ENCODE measurements at places on chromosomes 4 and X.
A peak's percentile ranks its signal among the peaks of the same experiment; 100 is the strongest.

DNA sequence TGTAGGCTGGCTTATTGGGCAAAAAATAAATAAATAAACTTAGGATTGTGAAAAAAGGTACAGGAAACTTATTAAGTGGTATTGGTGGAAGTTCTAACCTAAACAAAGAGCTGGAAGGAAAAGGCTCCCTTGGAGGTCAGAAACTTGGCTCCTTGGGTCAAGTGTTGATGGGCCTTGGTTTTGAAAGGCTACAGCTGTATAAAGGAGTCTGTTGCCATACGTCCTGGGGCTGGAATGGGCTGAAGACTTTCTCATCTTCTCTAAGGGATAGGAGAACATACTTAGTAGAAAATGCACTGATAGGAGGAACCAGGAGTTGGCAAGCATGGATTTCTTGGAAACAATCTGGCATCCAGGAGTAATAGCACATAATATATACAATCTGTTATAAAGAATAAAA lies 56.6 kb downstream of the PDLIM5 start:
- DNase-seq: no peak

DNA sequence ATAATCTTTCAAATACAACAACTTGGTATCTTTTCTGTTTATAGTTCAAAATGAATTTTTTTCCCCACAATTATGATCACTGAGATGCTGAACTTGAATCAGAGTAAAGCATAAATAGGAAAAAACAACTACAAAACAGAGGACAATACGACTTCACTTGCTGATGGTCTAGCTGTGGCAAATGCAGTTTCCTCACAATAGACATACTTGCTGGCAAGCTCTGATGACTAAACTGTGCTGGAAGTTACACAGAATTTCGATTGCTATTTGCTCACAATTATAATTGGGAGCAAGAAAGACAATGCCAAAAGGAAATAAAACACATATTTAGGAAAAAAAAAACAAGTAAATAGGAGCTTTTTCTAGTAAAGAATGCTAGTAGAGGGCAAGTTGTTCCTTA lies 14.7 kb downstream of the VEGFC start:
- peak; percentile 74 for DNase-seq

- DNase-seq: no peak
Observed at GRCh38 chrX:113412106-113412505, 571.5 kb upstream of the AMOT start.

GRCh38 chr4:138627096-138627495 lies 384.9 kb upstream of the SLC7A11 start:
- no peak for DNase-seq

DNA sequence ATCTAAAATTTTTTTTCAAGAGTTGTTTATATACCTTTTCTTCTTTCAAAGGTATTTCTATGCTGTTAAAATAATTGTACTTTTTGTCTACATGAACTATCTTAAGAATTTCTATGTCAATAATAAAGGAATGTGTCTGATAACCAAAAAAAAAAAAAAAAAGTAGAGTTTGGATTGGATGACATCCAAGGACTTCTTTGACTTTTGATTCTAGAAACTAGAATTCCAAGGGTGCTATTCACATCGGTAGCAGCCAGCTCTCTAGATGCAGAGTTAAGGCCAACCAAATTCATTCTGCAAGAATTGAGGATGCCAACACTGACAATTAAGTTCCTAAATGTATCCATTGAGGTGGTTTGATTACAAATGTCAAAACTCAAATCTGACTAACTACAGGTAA lies 42.0 kb upstream of the PRKG2 start:
- peak; percentile 78 for DNase-seq

DNA sequence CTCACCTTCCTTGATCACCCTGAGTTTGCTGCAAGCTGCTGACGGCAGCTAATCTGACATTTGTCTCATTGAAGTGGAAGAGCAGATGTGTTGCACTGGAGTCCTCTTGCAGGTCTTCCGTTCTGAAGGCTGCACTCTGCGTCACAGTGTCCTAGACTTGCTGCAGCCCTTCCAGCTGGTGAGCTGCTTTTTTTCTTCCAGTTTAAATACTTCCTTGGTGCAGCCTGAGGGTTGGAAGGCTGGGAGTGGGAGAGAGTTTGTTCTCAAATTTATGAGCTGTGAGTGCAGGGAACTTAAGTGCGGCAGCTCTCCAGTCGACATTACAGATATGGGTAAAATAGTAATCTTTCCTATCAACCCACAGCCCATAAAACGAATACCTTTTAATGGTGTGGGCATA lies 303.6 kb upstream of the FAT1 start:
- DNase-seq: no peak

GRCh38 chr4:112881842-112882241 lies 167.6 kb upstream of the ANK2 start:
- no peak for DNase-seq

DNA sequence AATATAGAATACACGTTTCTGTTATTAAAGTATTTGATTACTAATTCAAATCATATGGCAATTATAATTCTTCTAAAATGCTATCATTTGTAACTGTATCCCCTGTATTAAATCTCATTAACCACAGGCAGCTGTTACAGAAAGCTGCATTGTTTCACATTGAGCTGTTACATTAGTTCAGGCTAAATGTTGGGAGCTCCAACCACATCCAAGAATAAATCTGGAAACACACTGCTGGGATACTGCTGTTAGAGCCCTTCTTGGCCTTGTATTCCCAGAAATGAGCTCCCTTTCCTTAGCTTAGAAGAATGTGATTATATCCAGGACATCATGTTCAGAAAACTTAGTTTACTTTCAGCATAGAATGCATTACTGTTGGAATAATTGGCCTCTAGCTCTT lies 48.2 kb downstream of the GUCY1B1 start:
- peak; percentile 96 for DNase-seq

- peak; percentile 99 for DNase-seq
Observed at GRCh38 chr4:141046255-141046654, 87.0 kb downstream of the RNF150 start.

- no peak for DNase-seq
Observed at GRCh38 chrX:152899111-152899873, 1.4 kb downstream of the ZNF185 start.

- DNase-seq: no peak
Observed at GRCh38 chr4:76206222-76206942, 7.2 kb downstream of the SCARB2 start.

GRCh38 chrX:41599507-41599906 lies 89.3 kb upstream of the GPR34 start:
- no peak for DNase-seq

DNA sequence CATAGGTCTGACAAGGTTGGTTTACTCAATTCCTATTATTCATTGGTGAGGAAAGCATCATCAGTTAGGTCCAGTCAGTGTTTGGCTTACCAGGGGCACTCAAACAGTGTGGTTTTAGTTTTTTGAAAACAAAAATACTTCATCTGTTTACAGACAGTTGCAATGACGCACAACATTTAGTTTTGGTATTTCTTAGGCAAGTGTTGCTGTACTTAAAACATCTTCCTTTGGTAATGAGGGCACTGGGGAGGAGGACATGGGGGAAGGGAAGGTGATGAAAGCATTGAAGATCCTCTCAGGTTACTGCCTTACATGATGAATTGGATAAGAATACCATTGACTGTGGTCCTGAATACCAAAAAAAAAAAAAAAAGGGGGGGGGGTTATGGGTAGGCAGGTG lies 93.7 kb upstream of the MAOA start:
- DNase-seq: no peak

DNA sequence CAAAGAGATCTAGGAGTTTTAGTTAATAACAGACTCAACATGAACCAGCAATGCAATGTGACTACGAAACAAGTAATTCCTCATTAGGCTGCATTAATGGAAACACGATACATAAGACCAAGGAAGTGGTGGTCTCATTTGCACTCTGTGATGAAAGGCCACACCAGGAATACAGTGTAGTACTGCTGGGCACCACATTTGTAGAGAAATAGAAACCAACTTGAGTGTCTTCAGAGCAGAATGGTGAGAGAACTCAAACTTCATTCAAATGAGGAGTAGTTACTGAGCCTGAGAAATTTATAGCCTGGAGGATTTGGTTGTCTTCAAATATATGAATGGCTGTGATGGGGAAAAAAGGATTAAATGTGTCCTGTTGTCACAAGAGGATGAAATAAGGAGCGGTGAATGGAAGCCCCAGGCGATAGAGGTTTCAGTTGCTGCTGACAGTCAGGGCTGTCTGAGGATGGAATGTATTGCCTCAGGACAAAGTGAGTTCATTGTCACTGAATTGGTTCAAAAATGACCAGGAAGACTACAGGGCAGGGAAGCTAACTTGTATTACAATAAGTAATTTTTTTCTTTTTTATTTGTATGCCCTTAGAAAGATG lies 50.9 kb downstream of the NFKB1 start:
- no peak for DNase-seq

DNA sequence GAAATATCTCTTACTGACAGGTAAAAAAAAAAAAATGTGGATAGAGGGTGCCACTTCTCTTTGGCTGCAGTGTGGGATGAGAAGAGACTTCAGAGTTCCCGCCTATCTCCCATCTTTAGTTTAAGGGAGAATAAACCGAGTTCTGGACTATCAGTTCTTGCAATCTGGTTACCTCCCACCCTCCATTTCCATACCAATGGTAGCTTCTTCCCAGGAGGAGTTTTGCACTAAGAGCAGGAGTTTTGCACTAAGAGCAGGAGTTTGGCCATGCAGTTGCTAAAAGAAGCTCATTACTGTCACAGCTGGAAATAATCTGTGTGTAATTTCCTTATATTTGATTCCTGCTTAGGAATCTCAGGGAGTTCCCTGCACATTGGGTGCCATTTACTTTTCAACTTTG lies 10.8 kb upstream of the GUCY1B1 start:
- no peak for DNase-seq

DNA sequence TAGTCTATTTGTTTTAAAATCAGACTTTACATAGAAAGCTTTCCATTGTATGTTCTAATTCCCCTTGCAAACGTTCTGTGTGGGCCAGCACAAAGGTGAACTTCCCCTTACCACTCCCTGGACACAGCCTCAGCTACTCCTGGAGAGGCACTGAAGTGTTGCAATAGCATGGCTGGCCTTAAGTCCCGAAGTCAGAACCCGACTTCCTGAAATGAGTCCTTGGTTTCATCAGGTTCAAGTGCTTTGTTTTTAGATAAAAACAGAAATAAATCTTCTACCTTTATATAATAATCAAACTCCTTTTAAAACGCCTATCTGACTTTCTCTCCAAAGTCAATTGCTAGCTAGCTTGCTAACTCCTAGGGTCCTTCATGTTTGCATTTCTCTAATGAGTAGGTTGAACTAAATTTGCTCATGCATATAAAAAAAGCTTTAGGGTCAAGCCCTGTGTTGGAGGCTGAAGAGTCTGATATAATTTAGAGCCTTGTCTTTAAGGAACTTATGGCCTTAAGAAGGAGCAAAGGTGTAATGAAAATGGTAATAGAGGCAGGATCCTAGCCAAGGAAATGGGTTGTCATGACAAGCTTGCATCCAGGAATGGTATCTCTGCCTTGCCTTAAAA lies 9.0 kb downstream of the BMP3 start:
- no peak for DNase-seq

DNA sequence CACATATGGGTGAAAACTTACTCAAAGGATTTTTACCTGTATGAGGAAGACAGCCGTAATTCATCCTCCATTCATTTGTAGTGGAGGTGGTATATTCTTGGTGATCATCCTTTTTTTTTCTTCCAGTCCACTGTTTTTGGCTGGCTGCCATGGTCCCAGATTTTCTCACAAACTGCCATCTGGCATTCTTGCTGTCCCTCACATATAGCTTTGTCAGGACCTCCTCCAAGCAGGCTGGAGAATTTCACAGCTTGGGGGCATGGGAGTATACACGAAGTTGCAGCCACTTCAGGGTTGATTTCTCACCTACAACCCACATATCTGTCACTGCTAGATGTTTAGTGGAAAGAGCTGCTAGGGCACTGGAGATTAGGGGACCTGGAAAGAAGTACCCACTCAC lies 401.0 kb downstream of the IL1RAPL1 start:
- no peak for DNase-seq

- peak; percentile 6 for DNase-seq
Observed at GRCh38 chr4:146522869-146523205, 1.1 kb upstream of the SLC10A7 start.

DNA sequence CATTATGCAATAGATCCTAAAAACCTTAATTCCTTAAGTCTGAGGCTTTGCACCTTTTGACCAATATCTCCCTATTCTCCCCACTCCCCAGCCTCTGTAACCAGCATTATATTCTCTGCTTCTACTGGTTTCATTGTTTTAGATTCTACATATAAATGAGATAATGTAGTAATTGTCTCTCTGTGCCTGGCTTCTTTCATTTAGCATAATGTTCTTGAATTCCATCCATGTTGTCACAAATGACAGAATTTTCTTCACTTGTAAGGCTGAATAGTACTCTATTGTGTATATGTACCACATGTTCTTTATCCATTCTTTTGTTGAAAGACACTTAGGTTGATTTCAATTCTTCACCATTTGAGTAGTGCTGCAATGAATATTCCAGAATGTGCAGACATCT lies 66.0 kb downstream of the MAGEC1 start:
- no peak for DNase-seq

DNA sequence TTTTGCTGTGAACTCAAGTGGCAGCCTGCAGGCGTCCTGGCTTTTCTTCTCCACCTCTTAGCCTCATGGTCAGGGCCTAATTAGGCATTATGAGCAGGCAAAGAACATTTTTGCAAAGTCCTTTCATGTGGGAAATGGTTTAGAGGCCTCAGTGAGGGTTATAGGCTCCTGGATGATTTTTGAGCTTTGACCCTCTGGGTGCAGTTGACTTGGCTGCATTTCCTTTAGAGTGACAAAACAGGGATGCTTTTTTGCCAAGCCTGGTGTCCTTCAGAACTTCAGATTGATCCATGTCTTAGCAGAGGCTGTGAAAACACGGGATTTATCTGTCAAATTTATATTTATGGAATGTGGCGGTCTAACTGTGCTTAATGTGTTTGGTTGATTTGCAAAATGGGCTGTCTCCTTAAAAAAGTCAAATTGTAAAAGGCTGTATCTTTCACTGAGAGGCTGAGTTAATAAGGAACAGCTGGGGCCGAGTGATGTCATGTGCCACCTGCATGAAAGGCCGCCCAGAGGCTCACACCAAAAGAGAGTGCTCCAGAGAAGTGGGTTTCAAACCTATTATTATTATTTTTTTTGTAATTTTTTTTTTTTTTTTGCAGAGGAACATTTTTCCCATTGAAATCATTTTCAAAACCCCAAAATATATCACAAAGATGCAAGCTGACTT lies 192.2 kb upstream of the ARX start:
- DNase-seq: no peak

DNA sequence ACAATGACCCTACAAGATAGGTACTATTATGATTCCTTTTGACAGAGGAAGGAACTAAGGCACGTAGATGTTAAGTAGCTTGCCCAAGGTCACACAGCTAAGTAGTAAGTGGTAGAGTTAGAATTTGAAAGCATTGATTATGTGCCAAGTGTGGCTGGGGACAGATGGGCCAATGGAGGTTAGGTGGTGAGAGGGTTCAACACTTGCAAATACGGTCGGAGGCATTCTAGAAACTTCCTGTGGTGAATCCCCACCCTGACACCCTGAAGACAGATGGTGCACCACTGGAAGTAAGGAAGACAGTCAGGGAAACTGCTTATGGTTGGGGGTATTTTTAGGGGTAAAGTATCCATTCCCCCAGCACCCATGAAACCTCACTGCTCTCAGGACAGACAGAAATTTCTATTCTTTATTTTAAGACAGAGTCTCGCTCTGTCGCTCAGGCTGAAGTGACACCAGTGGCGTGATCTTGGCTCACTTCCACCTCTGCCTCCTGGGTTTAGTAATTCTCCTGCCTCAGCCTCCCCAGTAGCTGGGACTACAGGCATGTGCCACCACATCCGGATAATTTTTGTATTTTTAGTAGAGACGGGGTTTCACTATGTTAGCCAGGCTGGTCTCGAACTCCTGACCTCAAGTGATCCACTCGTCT lies 142.5 kb downstream of the RASL11B start:
- no peak for DNase-seq

GRCh38 chr4:120053911-120054310 lies 12.7 kb downstream of the MAD2L1 start:
- DNase-seq: no peak
